ENCODE measurements at places on chromosomes 7 and 10.

DNA sequence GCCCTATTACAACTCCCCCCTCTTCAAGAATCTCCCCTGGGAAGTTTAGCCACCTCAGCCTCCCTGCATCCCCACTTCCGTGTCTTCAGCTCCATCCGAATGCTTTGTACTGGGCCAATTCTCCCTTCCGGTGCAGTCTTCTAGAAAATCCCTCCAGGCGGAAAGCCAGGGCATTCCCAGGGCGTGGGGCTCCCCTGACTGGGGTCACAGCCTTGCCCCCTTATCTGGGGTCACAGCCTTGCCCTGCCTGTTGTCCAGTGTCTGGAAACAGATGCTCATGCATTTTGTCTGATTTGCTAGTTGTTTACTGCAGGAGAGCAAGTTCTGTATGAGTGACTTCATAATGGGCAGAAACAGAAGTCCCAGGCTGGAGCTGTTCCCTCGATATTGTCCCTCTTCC lies 112.5 kb upstream of the TCERG1L start:
- no peak for DNase-seq

- DNase-seq, result no peak
Measured at GRCh38 chr10:100735087-100735336, 10.4 kb upstream of the PAX2 start.

DNA sequence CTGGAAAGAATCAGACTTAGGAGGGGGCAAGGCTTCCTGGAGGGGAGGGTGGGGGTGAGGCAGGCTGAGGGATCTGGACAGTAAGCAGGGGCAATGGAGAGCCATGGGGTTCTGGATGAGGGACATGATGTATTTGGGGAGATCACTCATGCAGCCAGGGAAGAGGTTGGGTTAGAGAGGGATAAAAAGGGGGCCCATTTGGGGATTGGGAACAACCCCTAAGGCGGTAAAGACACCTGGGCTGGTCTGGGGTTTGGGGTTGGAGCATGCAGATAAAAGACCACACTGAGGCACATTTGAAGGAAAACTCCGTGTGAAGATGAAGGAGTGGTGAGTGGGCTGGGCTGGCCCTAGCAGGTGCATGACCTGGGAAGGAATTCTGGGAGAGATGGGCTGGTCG lies 30.8 kb downstream of the HIF1AN start:
- DNase-seq, result no peak

DNA sequence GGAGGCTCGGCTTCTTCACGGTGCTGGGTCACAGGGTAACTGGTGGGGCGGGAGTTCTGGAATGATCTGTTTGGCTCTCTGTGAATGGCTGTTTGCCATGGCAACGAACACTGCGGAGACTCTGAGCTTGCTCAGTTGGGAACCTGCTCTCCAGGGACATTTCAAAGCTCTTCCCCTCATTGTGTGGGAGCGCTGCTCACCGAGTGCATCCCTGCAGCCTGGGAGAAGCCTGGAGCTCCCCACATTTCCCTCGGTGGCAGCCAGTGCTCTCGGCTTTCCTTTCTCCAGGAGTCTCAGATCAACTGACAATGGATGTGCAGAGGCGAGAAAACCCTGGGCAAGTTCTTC lies 57.6 kb upstream of the CACUL1 start:
- no peak for DNase-seq

DNA sequence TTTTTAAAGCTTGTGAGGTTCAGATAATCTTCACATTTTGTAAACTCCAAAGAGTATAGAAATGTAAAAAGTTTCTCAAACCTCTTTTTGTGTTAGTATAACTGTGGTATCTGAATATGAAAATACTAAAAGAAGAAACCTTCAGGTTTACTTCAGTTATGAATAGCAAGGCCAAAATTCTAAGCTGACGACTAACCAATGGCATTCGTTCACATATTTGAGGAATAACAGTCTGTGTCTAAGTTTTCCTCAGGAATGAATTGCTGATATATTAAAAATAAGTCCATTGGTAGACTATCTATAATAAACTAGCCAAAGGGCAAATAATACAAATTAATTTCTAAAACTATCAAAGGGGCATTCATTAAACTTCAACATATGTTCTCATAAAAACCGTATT lies 206.0 kb downstream of the CXCL12 start:
- DNase-seq, result no peak

GRCh38 chr10:124721330-124722045 lies 22.7 kb downstream of the FAM53B start:
- DNase-seq, result no peak

DNA sequence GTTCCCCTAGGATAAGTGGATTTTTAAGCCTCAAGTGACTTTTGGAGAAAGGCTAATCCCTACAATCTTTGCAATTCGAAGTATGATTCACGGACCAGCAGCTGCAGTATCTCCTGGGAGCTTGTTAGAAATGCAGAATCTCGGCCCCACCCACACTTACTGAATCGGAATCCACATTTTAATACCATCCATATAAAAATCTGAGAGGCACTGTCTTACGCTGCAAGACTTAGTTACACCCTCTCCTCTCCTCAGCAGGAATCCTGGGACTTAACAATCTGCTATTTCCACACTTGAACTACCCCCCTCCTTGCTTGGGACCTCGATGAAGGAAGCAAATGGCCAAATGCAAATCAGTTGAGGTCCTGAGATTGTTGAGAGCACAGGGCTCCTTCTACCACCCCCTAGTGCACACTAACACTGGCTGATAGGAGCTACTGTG lies 21.0 kb downstream of the ITPRIP start:
- DNase-seq, result no peak

DNA sequence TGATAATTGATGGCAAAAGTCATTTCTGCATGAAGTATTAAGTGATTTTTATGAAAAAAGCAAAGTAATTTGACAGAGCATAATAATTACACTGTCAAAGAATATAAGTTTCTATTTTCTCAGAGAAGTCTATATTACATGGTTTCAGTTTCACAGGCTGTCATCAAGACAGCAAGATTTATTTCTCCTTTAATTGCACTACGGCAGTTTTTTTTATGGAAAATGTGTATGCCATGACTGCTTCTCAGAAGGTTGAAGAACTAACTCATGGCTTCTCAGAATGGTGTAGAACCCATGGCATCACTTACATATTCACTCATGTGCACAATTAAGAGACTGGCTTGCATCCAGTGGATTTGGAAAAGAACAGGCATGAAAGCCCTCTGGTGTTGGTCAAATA lies 870.3 kb upstream of the SORCS1 start:
- DNase-seq, result no peak

DNA sequence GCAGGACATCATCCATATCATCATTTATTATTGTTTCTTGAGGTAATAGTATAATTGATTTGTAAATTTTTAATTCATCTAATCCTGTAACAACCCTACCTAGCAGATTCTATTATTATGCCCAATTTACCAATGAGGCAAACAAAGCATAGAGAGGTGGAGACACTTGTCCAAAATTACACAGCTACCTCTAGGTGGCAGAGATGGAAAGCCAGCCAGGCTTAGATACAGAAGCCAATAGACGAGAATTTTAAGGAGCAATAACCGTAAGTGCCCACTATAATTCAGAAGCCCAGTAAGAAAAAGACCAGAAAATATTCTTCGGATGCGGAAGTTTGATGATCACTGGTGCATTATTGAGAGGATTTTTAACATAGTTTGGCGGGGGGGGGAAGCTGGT lies 54.0 kb downstream of the ANK3 start:
- no peak for DNase-seq

Measured in stimulated activated CD4-positive, alpha-beta T cell treated with anti-CD3 and anti-CD28 coated beads, Interleukin-15, amount 100 ng/mL, for 1 hour (primary cell).